ENCODE measurements at places on chromosomes 13 and 19.

DNA sequence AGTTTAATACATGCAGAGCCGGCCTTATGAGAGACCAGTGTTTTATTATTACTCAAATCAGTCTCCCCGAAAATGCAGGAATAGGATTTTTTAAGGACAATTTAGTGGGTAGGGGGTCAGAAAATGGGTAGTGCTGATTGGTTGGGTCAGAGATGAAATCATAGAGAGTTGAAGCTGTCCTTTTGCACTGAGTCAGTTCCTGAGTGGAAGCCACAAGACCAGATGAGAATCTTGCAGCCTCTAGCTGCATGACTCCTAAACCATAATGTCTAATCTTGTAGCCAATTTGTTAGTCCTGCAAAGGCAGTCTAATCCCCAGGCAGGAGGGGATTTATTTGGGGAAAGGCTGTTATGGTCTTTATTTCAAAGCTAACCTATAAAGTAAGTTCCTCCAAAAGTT is 1163.9 kb downstream of the DIAPH3 start:
- DNase-seq = no peak

- DNase-seq = no peak
These were observed 109.1 kb downstream of the NALCN start for GRCh38 chr13:101307181-101307701.

DNA sequence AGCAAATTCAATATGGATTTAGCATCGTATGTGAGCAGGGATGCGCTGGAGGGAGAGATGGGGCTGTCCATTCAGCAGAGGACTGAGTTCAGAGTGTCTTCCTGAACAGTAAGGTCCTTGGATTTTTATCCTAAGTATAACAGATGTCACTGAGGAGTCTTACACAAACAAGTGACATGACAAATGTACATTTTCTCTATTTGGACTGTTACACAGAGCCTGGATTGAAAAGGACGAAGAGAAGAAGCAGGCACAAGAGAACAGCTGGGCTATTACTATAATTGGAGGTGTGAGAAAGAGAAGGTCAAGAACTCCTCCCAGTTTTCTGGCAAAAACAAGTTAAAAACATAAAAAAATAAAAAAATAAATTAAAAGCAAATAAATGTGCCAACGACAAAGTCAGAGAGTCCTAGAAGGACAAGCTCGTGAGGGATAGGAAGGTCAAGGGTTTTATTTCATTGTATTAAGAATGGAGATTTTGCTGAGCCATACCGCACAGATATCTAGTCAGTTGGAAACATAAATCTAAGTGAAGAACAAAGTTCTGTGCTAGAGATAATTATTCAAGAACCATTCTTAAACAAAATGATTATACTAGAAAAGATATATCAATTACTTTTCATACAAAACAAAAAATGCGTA is 1186.3 kb downstream of the EFNB2 start:
- no peak for DNase-seq

DNA sequence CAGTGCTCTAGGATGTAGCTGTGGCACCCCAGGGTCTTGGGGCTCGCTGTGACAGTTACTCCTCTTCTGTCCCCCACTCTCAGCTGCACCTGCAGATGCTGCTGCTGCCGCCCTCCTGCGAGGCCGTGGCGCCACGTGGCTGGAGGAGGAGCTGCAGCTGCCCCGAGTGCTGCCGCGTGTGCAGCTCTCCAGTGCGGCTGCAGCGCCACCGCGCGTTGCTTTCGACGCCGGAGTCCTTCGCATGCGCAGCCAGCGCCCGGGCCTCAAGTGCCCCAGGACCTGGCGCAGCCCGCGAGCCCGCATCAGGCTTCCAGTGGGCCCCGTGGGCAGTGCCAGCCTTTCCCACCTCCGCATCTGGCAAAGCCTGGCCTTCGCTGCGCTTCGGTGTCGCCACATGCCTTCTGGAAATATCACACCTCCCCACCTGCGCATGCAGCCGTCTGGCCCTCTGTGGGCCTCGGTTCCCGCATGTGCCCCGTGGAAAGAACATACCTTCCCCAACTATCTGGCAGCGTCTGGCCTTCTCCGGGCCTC is 692 bp upstream of the ZNF580 start:
- peak; percentile 74 for DNase-seq

DNA sequence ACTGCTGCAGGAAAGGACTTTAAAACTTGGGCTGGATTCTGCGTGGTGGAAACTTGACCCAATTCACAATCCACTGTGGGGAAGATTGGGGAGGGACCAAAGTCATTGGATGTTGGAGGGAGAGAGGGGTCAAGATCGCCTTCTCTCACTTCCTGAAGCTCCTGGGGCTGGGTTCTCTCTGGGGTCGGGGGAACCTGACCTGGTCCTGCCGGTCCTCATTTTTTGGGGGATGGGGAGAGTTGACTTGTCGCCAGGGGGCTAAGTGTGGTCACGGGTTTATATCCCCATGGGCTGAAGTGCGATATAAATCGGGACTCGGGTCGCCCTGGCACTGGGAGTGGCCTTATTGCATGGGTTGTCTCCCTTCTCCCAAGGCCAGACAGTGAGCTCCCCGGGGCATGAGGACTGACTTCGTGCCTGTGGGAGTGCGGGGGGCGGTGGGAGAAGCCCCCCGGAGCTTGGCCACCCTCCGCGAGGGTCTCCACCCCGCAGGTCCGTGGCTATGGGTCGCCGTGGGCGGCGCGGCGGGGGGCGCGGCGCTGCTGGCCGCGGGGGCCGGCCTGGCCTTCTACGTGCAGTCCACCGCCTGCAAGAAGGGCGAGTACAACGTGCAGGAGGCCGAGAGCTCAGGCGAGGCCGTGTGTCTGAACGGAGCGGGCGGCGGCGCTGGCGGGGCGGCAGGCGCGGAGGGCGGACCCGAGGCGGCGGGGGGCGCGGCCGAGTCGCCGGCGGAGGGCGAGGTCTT is 6.3 kb downstream of the ICAM5 start:
- DNase-seq = no peak

DNA sequence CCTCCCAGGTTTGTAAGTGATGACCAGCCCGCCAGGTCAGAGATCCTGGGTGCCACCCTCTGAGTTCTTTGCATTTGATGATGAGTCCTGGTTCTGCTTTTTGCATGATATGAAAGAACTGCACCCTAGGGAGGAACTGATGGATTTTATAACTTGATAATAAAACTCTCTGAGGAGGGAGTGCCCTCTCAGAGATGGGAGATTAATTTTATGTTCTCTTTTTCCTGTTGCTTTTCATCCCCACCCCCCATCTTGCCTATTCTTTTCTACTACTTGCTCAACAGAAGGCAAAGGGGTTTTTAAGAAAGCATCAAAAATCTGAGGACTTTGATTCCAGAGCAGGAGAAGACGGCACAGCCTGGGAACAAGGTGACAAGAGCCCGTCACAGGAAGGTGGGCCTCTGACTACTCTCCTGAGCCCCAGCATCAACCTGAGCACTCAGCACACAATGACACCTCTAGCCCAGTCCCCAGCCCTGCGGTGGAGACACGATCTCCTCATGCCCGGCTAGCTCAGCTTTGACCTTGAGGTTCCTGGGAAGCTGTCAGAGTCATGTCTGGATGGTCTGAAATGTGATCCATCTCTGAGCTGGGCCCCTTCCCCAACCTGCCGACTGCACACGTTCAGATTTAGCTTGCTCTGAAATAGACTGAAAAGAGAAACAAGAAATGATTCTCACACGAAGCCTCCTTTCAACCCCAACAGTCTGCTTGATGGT is 69.1 kb downstream of the SIAH3 start:
- no peak for DNase-seq

All from large intestine (tissue), 12 donors.